HCT116 (cell line): ENCODE measurements at places on chromosomes 2 and 18.

DNA sequence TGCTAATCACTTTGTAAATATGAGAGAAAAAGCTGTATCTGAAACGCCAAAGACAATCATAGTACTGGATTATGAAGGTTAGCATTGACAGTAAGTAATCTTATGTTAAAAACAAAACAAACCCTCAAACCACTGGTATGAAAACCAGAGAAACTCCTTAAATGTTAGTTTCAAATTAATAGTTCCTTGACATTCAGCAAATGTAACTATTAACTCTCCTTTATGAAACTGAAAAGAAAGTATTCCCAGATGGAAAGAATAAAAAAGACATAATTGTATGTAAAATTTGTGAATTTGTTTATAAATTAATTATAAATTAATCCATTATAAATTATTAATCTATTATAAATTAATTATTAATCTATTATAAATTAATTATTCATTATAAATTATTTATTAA, 12.3 kb downstream of the FASTKD1 start:
- no peak for DNase-seq

- no peak for DNase-seq
These were observed 69.8 kb upstream of the KCTD1 start for GRCh38 chr18:26618135-26618534.

- no peak for DNase-seq
These were observed 203.3 kb downstream of the NR4A2 start for GRCh38 chr2:156129227-156129626.

DNA sequence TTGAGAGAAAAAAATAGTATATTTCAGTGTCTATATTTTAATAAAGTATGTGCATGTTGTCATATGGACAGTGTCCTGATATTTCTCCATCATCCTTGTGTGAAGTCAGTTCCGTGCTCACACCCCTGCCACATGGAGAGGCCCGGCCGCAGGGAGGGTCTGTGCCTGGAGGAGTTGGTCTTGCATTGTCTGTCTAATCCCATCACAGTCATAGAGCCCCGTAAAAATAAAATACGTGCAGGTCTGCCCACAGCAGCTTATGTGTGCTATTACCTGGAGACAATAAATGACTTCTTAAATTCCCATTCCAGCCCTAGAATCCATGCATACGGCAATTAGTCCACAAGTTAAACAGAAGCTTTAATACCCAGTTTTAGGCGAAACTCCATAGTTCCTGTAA, 20.1 kb downstream of the MAPRE2 start:
- DNase-seq = no peak

DNA sequence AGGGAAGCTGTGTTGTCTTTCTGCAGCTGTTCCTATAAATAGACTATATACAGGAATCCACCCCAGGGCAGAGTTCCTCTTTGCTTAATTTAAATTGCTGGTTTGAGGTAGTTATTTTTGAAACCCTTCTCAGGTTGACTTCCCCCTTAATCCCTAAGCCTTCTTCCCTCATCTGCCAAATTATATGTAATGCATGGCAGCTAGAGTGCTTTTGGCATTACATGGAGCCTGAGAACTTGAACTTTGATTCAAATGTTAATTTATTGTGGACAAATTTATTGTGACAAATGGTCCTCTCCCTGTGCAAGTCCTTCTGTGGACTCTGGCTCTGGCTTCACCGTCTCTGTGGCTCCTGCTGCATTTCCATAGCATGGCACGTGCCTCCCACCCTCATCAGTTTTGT, 29.2 kb downstream of the MYO1B start:
- DNase-seq = no peak

DNA sequence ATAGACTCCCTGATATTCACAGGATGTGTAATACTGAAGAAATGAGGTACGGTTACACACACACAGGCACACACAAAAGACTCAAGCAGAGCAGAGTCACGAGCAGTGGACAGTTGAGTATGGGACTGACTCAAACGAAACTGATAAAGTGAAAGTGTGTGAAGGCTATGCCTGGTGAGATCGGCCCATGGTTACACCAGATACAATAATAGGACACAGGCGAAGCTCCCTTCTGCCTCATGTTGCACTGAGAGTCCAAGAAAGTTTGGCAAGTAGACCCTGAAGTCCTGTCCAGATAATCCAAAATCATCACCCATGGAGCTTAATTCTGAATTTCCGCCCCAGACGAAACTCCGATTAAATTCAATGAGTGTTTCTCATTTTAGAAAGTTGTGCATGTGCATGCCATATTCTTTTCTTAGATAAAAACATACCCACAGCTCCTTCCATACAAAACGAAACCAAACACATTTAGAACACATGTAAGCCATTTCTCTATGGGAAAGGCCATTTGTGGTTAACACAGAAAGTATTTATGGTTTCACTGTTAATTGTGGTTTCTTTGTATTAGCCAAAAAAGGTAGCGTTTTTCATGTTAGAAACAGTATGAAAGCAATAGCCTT, 567.6 kb downstream of the PLCL1 start:
- no peak for DNase-seq

GRCh38 chr2:85661139-85661858, 6.7 kb downstream of the SFTPB start:
- DNase-seq = no peak

- DNase-seq = no peak
These were observed 31.2 kb downstream of the PIEZO2 start for GRCh38 chr18:11118051-11118766.

DNA sequence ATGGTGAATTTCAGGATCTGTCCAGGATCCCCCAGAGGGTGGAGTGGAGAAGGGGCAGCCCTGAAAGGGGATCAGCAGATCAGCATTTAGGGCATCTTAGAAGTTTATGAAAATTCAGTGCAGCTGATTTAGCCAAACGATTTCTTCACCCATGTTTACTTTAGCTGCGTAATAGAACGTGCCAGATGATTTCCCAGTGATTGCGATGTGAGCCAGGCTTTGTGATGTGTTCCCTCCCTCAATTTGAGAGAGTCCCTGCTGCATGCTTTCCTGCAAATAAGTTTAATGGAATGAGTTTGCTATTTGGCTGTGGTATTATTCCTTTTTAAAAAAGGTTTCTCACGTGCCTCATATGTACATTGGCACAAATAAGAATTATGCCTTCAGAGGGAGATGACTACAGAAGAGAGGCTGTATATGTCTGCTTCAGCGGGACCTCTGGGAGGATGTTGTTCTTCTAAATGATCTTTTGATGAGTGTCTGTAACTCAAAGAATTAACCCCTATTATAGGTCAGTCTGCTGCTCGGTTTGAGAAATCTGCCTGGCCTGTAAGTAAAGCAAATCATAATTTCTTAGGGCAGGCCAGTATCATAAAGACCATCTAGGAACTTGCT, 111.9 kb downstream of the MRO start:
- DNase-seq = no peak

- DNase-seq = no peak
These were observed 831.3 kb downstream of the CPS1 start for GRCh38 chr2:211387734-211388133.

DNA sequence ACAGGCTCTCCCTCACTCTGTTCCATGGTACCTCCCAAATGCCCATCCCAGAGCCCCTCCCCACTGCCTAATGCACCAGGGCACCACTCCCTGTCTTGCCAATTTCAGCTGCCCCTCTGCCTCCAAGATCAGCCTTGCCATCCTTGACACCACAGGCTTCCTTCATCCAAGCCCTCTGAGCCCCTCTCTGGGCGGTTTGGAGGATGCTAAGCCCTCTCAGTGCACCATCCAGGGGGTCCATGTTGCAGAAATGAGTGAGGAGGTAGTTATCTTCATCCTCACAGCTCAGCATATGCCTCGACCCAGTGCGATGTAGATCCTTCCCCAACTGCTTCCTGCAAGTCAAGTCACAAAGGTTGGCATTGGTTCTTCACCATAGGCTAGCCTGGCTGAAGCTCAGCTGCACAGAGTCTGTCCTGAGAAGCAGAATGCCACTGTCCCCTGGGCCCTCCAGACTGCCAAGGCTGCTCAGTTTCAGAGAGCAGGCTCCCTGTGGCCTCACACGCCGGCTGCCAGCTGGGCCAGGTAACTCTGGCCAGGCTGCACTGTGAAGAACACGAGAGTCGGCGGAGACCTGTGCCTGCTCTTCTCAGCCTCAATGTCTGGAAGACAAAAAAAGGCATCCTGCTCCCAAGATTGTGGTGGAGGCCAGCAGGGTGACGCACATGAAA, 9.9 kb upstream of the MAP3K2 start:
- DNase-seq = no peak

GRCh38 chr2:217414429-217414828, 554.6 kb upstream of the TNP1 start:
- no peak for DNase-seq

GRCh38 chr2:9770308-9771100, 72.8 kb upstream of the TAF1B start:
- peak; percentile 42 for DNase-seq

GRCh38 chr2:211085056-211085680, 528.8 kb downstream of the CPS1 start:
- DNase-seq = peak; percentile 44

- DNase-seq = no peak
These were observed 211.6 kb downstream of the MGAT5 start for GRCh38 chr2:134465228-134466105.

DNA sequence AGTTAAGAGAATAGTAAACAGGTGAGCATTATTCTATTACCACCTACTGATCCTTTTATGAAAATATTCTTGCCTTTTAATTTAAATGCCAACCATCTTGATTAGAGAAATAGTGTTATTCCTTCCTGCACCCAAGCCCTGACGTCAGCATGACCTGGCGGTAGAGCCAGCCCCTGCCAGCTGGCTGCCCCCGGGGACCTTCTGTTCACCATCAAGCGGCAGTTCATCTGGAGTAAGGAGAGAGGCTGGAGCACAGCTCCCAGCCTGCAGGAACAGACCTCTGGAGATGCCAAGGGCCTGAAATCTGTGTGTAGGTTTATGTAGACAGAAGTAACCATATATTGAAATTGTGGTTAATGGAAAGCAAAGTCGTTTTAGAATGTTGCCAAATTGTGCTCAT, 171.8 kb downstream of the GBX2 start:
- no peak for DNase-seq

DNA sequence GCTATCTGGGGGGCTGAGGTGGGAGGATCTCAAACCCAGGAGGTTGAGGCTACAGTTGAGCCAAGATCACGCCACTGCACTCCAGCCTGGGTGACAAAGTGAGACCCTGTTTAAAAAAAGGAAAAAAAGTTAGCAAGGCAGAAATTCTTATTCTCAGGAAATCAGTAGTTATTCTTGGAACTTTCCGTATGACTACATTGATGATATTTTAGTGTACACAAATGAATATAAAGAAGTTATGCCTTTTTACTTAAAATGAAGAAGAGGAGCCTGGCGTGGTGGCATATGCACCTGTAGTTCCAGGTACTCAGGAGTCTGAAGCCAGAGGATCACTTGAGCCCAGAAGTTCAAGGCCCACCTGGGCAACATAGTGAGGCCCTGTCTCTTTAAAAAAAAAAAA, 7.4 kb downstream of the SPDYA start:
- no peak for DNase-seq

GRCh38 chr2:36002941-36003340, 352.6 kb upstream of the CRIM1 start:
- DNase-seq = no peak

DNA sequence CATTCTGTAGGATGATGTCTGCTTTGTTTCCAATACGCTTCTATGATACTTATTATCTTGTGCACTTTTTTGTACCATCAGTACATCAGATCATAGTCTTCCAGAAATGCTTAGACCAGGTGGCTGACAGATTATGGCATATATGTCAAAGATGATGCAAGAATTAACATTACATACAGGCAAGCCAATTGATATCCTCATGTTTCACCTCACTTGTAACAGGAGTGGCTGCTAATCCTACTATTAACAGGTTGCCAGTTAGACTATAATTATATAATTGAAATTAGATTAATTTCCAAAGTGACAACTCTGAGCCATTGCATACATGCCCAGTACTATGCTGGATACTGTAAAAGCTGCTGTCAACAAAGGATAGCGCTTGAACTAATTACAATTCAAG, 77.2 kb downstream of the TLK1 start:
- DNase-seq = no peak

GRCh38 chr18:39486268-39486667, 1920.7 kb upstream of the CELF4 start:
- DNase-seq = no peak

DNA sequence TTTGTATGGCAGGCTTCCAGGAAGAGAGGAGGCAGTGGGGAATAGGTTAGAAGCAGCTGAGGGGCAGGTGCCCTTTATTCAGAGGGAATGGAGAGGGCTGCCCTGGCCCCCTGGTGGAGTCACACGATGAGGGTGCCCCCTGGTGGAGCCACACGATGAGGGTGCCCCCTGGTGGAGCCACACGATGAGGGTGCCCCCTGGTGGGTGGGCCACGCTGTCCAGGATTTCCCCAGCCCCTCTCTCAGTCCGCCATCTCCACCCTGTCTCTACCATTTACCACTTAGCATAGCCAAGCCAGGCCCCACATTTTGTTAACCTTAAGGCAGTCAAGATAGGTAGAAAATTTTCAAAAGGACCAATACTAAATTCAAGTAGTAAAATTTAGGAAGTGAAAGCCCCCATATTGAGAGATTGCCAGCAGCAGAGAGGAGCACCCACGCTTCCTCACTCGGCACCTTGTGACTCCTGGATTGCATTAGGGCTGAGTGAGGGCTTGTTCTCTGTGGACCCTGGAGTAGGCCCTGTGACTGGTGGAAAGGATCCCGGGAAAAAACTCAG, 10.4 kb upstream of the FAM228A start:
- peak; percentile 22 for DNase-seq

DNA sequence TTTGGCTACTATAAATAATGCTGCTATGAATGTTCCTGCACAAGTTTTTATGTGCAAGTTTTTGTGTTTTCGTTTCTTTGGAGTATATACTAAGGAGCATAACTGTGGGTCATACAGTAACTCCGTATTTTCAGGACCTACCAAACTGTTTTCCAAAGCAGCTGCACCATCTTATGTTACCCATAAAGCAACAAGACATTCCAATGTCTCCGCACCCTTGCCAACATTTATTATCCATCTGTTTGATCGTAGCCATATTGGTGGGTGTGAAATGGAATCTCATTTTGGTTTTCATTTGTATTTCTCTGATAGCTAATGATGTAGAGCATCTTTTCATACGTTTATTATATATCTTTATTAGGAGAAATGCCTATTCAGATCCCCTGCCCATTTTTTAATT, 13.8 kb downstream of the TMEM131 start:
- no peak for DNase-seq

DNA sequence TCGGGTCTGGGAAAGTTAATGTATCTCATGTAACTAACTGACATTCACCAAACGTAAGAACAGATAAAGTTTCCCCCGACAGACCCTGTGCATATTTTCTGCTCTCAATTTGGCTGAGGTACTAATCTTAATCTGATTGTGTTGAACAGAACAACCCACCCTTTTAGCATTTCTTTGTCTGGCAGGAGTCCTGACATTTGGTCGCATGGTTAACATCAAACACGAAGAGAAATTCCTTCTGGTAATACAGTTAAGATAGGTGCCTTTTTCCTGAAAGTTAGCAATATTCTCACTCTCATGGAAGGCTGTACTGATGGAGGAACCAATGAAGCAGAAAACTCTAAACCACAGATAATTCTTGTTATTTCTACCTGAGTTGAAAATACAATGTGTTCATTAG, 520.8 kb downstream of the PARD3B start:
- no peak for DNase-seq
